ENCODE measurements at places on chromosomes 11 and 22.

DNA sequence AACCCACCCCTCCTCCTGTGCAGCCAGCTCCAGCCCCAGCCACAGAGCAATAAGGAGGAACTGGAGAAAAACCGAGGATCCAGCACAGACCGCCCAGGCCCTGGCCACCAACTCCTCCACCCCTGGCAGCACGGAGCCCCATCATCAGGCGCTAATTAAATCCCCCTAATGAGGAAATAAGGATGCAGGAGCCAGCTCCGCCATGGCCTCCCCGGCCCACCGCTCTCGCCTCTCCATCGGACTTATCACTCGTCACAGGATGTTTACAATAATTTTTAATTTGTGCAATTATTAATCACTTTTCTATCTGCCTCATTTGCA lies 42.6 kb downstream of the BUD13 start:
- no peak for DNase-seq

- DNase-seq: no peak
These were observed 7.5 kb upstream of the MYOD1 start for GRCh38 chr11:17711836-17712235.

DNA sequence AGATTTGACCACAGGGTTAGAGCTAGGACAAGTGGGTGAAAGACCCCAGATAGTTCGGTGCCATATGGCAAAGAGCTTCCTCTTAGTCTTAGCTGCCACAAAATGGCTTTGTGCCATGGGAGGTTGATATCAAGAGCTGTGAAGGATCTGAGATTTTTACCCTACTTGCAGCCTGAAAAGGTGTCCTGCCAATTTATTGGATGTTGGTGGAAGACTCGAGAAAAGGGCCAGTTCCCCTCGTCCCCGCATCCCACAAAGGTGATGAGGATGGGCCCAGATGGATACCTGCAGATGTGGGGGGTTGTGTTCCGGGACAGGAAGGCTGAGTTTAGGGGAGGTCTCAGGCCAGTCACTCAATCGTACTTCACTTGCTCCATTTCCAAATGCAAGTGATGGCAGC lies 27.2 kb downstream of the YDJC start:
- DNase-seq: no peak

- DNase-seq: no peak
These were observed 38.4 kb upstream of the PHF21A start for GRCh38 chr11:46159680-46160079.

All from right cardiac atrium (tissue), 5 donors.